HepG2 (cell line): ENCODE measurements at places on chromosomes 6 and 20.

DNA sequence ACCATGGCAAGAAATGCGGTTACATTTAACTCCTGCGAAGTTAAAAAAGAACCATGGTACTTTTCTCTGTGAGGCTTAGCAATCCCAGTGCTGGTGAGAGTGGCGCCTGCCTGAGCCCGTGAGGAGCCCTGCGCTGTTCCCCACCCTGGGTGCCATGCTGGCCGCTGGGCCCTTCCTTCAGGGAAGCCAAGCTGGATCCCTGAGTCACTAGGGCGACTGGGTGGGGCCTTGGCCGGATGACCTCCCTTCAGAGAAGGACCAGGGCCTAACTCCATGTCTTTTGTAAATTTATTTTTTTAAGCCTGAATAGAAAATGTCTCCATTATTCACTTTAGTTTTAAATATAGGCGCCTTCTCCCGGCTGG, 209.1 kb downstream of the ERMARD start:
- H3K4me1 ChIP-seq, result no peaks in the 10 kb centered on the region
- peaks cover 3% of the 10 kb centered on the region; the same call in 1 of the 2 replicates for H3K27me3 ChIP-seq
- H3K36me3 ChIP-seq, result no peaks in the 10 kb centered on the region
- no peak overlapping the region for H3K27ac ChIP-seq
- DNase-seq, result no peak

DNA sequence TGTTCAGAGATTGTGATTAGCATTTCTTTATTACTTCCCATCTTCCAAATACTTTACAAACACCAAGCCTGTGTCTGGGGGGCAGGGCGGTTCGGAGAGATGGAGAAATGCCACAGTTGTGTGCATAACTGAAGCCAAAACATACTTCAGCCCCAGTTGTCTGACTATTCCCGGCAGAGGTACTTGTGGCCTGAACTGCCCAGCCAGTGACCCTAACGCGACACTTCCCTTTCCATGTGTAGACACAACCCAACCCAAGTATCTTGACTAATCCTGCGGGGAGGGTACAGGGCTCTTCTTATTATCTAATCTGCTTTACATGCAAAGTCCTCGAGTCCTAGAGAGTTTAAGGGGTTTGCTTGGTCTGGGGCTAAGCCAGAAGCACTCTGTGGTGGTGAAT, 46.2 kb downstream of the ISM1 start:
- H3K4me3 ChIP-seq, result no peak overlapping the region
- H3K27me3 ChIP-seq, result no peaks in the 10 kb centered on the region
- no peaks in the 10 kb centered on the region for H3K36me3 ChIP-seq
- H3K27ac ChIP-seq, result no peak overlapping the region

DNA sequence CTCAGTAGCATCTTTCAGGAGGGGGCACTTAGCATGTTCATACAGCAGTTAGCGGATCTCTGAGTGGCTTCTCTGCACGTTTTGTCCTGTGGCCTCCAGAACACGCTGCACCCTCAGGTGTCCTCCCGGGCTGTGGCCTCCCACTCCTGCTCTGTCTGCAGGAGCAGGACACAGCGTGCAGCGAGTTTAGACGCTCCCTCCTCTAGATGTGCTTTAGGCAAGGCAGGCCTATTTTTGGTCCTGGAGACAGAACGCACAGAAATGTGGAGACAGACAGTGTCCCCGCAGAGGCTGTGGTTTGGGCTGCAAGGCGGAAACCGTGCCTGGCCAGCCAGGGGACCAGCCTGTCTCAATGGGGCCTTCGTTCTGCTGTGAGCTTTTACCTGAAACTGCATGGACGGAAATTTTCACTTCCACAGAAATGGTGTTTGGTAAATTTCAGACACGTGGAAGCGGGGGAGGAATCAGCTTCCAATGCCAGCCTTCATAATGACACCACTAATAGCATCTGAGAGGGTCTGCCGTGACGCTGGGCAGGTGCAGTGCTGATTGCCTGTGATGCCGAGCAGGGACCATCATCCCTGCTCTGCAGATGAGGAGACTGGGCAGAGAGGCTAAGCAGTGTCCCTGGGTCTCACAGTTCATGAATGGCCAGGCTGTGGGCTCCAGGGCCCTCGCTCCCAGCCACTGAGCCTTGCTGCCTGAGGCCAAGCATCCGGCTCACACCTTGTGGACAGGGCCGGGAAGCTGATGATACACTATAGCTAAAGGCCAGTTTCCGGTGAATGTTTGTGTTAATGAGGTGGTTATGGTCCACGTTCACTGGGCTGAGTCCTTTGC, 120.9 kb downstream of the SYCP2 start:
- H3K27ac ChIP-seq, result no peak overlapping the region
- no peaks in the 10 kb centered on the region for H3K36me3 ChIP-seq
- peaks cover 78% of the 10 kb centered on the region for H3K27me3 ChIP-seq
- no peaks in the 10 kb centered on the region for H3K4me1 ChIP-seq
- no peak overlapping the region for H3K4me3 ChIP-seq

DNA sequence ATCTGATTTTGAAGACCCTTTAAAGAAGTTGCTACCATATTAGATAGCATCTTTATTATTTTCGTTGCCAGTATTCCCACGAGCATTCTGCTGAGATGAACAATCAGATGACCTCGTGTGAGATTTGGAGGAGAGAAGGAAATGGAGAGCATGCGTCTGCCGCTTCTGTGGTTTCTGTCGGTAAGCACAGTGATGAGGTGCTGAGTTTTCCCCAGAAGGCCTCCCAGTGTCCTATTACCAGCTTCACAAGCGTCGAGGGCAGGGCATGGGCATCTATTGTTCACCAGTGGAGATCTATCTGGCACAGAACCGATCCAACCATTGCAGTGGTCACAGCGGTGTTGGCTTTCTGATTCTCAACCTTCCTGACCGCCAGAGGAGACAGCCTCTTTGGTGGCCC, 29.4 kb downstream of the TRAF3IP2 start:
- DNase-seq, result no peak
- peaks cover 25% of the 10 kb centered on the region for H3K4me1 ChIP-seq
- no peaks in the 10 kb centered on the region for H3K27me3 ChIP-seq
- no peak overlapping the region for H3K4me3 ChIP-seq
- H3K27ac ChIP-seq, result no peak overlapping the region

DNA sequence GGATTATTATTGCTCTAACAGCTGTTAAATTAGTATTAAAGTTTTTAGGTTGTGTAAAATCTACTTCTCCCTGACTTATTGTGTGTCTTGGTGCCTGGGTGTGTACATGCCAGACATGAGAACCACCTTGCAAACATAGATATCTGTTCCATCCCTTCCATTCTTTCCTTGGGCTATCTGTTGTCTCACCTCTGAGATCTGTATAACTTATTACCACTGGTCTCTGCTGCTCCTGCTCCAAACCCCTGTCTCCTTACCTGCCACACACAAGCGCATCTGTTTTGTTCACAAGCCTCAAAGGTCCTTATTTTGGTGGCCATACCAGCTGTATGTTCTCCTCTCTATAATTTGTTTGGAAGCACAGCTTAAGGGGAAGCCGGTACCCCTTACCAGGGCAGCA, 2.5 kb downstream of the LRRC1 start:
- no peaks in the 10 kb centered on the region; the same call in 2 of the 3 replicates for H3K27me3 ChIP-seq
- H3K4me1 ChIP-seq, result peaks cover 45% of the 10 kb centered on the region
- H3K36me3 ChIP-seq, result no peaks in the 10 kb centered on the region; the same call in 1 of the 3 replicates

GRCh38 chr6:158662954-158663624, 13.2 kb downstream of the SYTL3 start:
- H3K36me3 ChIP-seq, result no peaks in the 10 kb centered on the region
- H3K27me3 ChIP-seq, result peaks cover 16% of the 10 kb centered on the region; the same call in 1 of the 2 replicates
- DNase-seq, result no peak

DNA sequence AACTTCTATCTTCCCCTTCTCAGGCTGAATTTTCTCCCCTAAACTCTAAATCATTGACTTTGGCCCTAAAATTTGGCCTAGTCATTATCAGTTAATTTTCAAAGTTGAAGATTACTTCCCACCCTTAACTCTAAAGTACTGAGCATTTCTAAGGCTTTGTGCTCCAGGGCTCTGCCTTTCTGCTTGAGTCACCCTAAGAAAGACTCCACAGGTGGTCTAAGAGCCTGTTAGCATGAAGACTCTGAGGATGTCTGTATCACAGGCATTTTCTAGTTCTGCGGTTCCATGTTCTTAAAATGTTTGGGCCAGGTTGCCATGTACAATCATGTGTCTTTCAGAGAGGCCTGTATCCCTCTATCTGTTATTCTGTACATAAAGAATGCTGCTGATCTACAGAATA, 808.1 kb upstream of the MANEA start:
- no peak overlapping the region for H3K4me3 ChIP-seq
- DNase-seq, result no peak
- no peaks in the 10 kb centered on the region for H3K4me1 ChIP-seq
- no peak overlapping the region for H3K27ac ChIP-seq

GRCh38 chr6:167711211-167711610, 115.5 kb upstream of the AFDN start:
- H3K27ac ChIP-seq, result no peak overlapping the region
- no peaks in the 10 kb centered on the region for H3K36me3 ChIP-seq
- no peak for DNase-seq
- no peak overlapping the region for H3K4me3 ChIP-seq

- no peak overlapping the region for H3K27ac ChIP-seq
- DNase-seq, result no peak
- H3K36me3 ChIP-seq, result no peaks in the 10 kb centered on the region
- no peaks in the 10 kb centered on the region for H3K4me1 ChIP-seq
- H3K4me3 ChIP-seq, result no peak overlapping the region
- H3K27me3 ChIP-seq, result peaks cover 3% of the 10 kb centered on the region; the same call in 1 of the 2 replicates
Observed at GRCh38 chr20:24895431-24895830, 53.6 kb upstream of the CST7 start.

GRCh38 chr6:81785377-81785776, 32.9 kb upstream of the TENT5A start:
- H3K4me3 ChIP-seq, result no peak overlapping the region
- H3K27ac ChIP-seq, result no peak overlapping the region
- no peaks in the 10 kb centered on the region for H3K27me3 ChIP-seq

DNA sequence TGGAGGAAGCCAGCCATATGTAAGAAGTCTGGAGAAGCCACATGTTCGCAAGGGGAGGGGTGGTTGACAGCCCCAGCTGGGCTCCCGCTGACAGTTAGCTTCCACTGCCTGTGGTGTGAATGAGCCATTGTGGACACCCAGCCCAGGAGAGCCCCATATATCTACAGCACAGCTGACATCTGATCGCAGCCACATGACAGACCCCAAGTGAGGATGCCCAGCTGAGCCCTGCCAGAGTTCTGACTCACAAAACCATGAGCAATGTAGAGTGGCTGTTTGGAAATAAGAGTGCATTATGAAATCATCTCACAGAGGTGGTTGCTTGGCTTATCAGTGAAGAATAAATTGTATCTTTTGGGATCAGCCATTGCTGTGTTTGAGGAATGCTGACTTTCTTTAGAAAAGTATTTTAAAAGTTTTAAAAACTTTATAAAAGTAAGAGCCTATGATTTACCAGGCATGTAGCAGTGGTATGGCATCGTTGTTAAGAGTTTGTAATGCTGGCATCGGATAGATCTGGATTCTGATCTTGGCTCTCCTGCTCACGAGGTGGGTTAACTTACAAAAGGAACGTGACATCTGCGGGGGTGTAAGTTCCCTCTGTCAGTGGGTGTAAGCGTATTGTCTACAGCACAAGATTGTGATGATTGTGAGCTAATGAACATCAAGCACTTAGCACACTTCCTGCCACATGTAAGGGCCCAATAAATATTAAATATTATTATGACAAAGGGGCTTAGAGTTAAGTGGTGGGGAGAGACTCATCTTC, 24.1 kb downstream of the CFAP61 start:
- DNase-seq, result no peak
- H3K4me1 ChIP-seq, result peaks cover 7% of the 10 kb centered on the region
- no peak overlapping the region for H3K4me3 ChIP-seq
- no peak overlapping the region for H3K27ac ChIP-seq

DNA sequence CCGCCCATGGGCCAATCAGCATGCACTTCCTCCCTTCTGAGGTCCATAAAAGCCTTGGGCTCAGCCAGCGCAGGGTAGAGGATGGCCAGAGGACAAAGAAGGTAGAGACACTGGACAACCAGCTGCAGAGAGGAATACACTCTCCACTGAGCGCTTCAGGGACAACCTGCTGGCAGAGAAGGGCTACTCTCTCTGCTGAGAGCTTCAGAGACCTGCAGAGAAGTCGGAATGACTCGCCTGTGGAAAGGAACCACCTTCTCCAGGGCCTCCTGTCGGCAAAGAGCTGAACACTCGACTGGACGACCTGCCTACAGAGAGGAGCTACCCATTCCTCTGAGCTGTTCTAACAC, 31.4 kb upstream of the SLA2 start:
- peaks cover 17% of the 10 kb centered on the region; the same call in 2 of the 3 replicates for H3K36me3 ChIP-seq
- H3K27ac ChIP-seq, result peak overlapping the region; percentile 41
- no peak for DNase-seq
- no peak overlapping the region for H3K4me3 ChIP-seq

GRCh38 chr6:136593748-136594490, 43.7 kb upstream of the MAP7 start:
- H3K4me1 ChIP-seq, result no peaks in the 10 kb centered on the region
- no peaks in the 10 kb centered on the region for H3K36me3 ChIP-seq
- H3K27me3 ChIP-seq, result no peaks in the 10 kb centered on the region; the same call in 1 of the 2 replicates
- no peak overlapping the region for H3K27ac ChIP-seq

DNA sequence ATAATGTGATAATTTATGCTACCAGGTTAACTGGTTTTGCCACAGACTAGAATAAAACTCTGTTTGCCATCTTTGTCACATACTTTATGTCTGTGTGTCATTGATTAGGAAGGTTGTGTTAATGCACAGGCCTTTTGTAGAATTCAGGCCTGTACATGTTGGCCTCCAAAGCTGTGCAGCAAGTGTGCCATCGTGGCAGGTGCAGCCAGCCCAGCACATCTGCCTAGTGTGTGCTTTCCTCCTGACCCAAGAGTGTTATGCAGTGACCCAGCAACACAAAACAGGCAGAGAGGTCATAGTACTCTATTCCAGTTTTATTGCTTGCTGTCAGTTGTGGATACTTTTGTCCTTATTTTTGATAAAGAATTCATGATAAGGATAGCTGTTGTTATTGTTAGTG, 3.7 kb downstream of the MAP3K4 start:
- H3K27me3 ChIP-seq, result no peaks in the 10 kb centered on the region; the same call in 2 of the 3 replicates
- DNase-seq, result no peak
- H3K4me1 ChIP-seq, result peaks cover 37% of the 10 kb centered on the region
- no peak overlapping the region for H3K27ac ChIP-seq
- H3K4me3 ChIP-seq, result no peak overlapping the region

GRCh38 chr6:152502421-152503188, 134.6 kb downstream of the SYNE1 start:
- no peaks in the 10 kb centered on the region for H3K27me3 ChIP-seq
- DNase-seq, result no peak
- no peak overlapping the region for H3K4me3 ChIP-seq
- H3K4me1 ChIP-seq, result no peaks in the 10 kb centered on the region
- no peak overlapping the region for H3K27ac ChIP-seq

GRCh38 chr6:159214281-159214680, 45.1 kb downstream of the FNDC1 start:
- H3K27me3 ChIP-seq, result peaks cover 69% of the 10 kb centered on the region
- no peak overlapping the region for H3K4me3 ChIP-seq
- H3K36me3 ChIP-seq, result no peaks in the 10 kb centered on the region
